ENCODE measurements at places on chromosomes 2 and 18. TPM values are rescaled to one million over a fixed set of nuclear protein-coding genes. Genes with fewer than 3 reads are reported as not detected.

Gene CRYBA2
- not detected for polyA plus RNA-seq

Gene B3GNT7
- polyA plus RNA-seq = 0.06 TPM

Gene GALNT14
- polyA plus RNA-seq = not detected

Gene SCYGR7
- not detected for polyA plus RNA-seq

Gene ALK
- polyA plus RNA-seq = not detected

Gene CD8A
- not detected for polyA plus RNA-seq

Gene IL1A
- polyA plus RNA-seq = 0.51 TPM

Gene TAF4B
- polyA plus RNA-seq = 0.40 TPM

Gene RAX
- polyA plus RNA-seq = not detected

Gene PSD4
- polyA plus RNA-seq = 0.37 TPM

Gene VWC2L
- 0.04 TPM for polyA plus RNA-seq

Gene MAP3K19
- not detected for polyA plus RNA-seq

Gene OSR1
- 14.0 TPM for polyA plus RNA-seq

Gene CHN1
- polyA plus RNA-seq = 207 TPM

Gene LYPD6B
- polyA plus RNA-seq = 0.21 TPM

Gene FIGN
- polyA plus RNA-seq = 2.1 TPM

Gene SSB
- polyA plus RNA-seq = 161 TPM

Gene SLC38A11
- 0.52 TPM for polyA plus RNA-seq

Gene LONRF2
- 0.83 TPM for polyA plus RNA-seq

Gene KIF5C
- 0.12 TPM for polyA plus RNA-seq

Gene ACMSD
- polyA plus RNA-seq = not detected

Gene KCNG2
- polyA plus RNA-seq = 0.57 TPM

Gene STAT4
- 1.3 TPM for polyA plus RNA-seq

Gene MAP3K20
- polyA plus RNA-seq = 59.8 TPM

Gene CRYGC
- polyA plus RNA-seq = not detected

Gene SNTG2
- 0.06 TPM for polyA plus RNA-seq

Gene IRS1
- 36.6 TPM for polyA plus RNA-seq

Gene LINC00305
- not detected for polyA plus RNA-seq

Gene LOXHD1
- not detected for polyA plus RNA-seq

Gene CAPN14
- polyA plus RNA-seq = 0.09 TPM

Gene CROCC2
- polyA plus RNA-seq = not detected

Data from AG04450 (cell line).